ENCODE measurements at places on chromosomes 6 and 20.

- DNase-seq, result no peak
These were observed 509.5 kb upstream of the ID4 start for GRCh38 chr6:19327661-19328060.

- DNase-seq, result no peak
These were observed 797.2 kb downstream of the BCKDHB start for GRCh38 chr6:80903711-80904110.

- DNase-seq, result no peak
These were observed 10.1 kb downstream of the CDC5L start for GRCh38 chr6:44397424-44398164.

DNA sequence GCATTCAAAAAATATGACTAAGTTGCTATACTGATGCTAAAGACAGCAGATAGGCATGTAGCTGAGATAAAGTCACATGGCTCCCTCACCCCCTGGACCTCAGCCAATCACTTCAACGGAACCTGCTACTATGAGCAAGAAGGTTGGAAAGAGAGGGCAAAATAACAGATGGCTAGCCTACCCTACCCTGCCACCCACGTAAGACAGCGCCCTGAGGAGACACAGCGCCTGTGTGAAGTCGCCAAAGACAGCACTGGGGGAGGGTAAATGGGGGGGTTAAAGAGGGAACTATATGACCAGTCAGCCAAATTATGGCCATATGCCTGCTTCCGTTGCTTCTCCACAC lies 163.2 kb downstream of the RALGAPA2 start:
- no peak for DNase-seq

DNA sequence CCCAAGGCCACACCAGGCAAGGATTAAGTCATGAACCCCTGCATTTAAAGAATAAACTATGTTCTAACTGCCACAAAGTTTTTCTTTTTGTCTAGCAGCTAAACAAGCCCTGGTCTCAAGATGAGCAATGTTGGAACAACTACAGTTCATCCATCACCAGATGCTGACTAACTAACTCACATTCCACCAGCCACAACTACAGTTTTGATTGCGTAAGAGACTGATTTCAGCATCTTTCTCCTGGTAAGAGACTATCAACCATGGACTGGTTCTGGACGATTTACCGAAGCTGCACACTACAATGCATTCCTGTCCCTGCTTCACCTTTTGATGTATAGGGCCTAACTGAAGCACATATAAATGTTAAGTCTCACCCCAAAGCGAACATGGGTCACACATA lies 43.0 kb downstream of the F13A1 start:
- DNase-seq, result no peak

- DNase-seq, result no peak
These were observed 1.3 kb downstream of the PHACTR2 start for GRCh38 chr6:143679041-143679440.

DNA sequence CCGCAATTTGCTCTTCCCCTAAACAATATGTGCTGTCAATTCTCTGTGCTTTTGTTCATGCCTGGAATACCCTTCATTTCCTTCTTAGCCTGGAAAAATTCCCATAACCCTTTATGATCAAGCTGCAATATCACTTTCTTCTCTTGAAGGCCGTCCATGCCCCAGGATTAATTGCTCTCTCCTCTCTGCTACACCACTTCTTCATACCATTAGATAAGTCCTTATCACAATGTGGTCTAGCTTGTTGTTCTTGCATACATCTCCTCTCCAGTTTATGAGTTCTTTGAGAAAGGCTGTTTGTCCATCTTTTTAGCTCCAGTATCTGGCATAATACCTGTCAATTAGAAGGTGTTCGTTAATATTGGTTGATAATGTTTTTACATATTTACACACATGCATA lies 111.2 kb upstream of the SAMD5 start:
- no peak for DNase-seq

- DNase-seq, result no peak
These were observed 7.3 kb upstream of the RIMS1 start for GRCh38 chr6:71879016-71879415.

DNA sequence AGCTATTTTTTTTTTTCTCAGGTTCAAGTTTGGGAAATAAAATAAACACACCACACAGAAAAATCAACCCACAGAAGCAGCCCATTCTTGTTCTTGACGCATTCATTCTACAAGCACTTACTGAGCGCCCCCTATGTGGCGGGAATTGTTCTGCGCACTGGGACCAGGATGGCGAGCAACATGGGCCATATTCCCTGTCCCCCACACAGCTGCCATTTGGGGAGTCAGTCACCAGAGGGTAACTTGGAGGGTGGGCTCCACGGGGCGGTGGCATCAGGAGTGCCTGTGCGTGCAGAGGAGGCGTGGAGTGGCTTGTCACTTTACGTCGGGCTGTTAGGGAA lies 185.0 kb upstream of the PDE10A start:
- DNase-seq, result no peak

- no peak for DNase-seq
These were observed 426.7 kb downstream of the PTPRT start for GRCh38 chr20:42763015-42763414.

GRCh38 chr6:127317388-127318128 lies 25.9 kb downstream of the ECHDC1 start:
- DNase-seq, result no peak

- no peak for DNase-seq
These were observed 41.6 kb upstream of the SLC22A2 start for GRCh38 chr6:160300076-160300695.

DNA sequence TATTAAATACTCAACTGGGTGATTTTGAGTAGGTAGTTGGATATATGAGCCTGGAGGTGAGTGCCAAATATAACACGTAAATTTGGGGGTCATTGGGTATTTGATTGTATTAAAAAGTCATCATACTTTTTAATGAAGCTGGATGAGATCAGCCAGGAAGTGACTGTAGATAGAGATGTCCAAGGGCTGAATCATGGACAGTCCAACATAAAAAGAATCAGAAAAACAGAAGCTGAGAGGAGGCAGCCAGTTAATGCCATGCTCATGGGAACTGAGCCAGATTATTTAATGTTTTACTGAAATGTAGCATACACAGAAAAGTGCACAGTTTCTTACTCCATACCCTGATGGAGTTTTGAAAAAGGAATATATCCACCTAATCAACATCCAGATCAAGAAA lies 435.5 kb upstream of the PLCB4 start:
- no peak for DNase-seq

GRCh38 chr6:145929037-145929633 lies 35.0 kb downstream of the SHPRH start:
- peak; percentile 62 for DNase-seq

DNA sequence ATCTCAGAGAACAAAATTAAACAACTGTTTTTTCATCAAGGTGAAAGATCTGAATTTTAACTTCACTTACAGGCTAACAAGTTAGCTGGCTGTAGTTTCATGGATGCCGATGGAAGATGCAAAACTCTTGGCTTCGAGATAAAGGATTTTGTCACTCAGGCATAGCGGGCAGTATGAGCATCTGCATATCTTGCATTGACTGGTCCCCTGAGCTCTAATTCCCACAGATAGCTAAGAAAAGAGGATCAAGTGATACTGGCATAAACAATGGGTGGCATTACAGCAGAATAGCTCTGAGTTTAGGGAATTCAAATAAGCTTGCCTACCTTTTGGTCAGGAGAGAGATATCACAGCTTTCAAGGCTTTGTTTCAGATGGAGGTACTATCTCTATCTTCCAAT lies 1.8 kb upstream of the CLVS2 start:
- no peak for DNase-seq

DNA sequence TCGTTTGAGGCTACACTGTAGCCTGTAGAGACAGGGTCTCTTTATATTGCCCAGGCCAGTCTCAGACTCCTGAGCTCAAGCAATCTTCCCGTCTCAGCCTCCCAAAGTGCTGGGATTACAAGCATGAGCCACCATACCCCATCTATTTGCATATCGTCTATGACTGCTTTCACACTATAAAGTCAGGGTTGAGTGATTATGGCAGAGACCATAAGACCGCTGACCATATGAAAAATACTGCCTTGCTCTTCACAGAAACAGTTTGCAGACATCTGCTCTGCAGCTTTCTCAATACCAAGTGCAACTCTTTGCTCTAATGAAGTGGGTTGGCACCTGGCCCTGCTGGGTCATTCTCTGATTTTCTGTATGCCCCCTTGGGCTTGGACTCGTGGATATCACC lies 79.5 kb upstream of the PAK5 start:
- no peak for DNase-seq

DNA sequence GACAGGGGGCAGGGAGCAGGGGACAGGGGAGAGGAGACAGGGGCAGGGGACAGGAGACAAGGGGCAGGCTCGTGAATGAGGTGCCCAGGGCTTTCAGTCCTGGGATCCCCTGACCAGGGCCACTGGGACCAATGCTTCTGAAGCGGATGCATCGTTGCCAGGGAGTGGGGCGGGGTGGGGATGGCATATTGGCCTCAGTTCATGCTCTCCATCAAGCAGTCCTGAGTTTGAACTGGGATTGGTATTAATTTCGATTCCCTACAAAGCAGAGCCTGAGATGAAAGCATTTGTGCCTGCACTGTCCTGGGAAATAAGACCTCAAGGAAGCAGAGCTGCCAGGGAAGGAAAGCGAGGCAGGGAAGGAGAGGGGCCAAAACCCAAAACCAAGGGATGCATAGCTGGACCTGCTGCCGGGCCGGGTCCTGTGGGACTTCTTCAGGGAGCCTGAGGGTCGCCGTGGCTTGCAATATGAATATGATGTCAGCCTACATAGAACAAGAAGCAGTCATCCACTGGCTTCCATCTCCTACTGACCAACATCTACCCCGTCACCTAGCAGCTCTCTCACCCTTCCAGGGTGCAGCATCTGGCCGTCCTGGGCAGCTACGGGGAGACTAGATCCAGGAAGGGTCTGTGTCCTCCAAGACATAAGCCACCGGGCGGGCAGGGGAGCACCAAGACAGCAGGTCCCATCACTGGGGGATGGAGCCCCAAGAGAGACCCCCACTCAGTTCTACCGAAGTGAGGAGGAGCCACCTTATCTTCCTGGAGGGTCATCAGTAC lies 233.3 kb downstream of the SYNDIG1 start:
- DNase-seq, result no peak

- DNase-seq, result no peak
These were observed 48.6 kb downstream of the ABHD12 start for GRCh38 chr20:25341716-25342680.

DNA sequence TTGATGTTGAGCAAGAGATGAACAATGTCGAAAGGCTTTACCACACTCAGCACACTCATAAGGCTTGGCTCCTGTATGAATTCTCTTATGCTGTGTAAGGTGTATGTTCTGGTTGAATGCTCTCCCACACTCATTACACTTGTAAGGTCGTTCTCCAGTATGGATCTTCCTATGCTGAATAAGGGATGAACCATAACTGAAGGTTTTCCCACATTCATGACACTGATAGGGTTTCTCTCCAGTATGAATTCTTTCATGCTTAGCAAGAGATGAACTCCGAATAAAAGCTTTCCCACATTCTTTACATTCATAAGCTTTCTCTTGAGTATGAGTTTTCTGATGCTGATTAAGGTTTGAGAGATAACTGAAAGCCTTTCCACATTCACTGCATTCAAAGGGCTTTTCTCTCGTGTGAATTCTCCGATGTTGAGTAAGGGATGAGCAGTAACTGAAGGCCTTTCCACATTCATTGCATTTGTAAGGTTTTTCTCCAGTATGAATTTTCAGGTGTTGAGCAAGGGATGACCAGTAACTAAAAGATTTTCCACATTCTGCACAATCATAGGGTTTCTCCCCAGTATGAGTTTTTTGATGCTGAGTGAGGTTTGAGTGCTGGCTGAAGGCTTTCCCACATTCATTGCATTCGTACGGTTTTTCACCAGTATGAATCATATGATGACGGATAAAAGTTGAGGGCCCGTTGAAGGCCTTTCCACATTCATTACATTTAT lies 21.1 kb downstream of the ZNF184 start:
- no peak for DNase-seq

DNA sequence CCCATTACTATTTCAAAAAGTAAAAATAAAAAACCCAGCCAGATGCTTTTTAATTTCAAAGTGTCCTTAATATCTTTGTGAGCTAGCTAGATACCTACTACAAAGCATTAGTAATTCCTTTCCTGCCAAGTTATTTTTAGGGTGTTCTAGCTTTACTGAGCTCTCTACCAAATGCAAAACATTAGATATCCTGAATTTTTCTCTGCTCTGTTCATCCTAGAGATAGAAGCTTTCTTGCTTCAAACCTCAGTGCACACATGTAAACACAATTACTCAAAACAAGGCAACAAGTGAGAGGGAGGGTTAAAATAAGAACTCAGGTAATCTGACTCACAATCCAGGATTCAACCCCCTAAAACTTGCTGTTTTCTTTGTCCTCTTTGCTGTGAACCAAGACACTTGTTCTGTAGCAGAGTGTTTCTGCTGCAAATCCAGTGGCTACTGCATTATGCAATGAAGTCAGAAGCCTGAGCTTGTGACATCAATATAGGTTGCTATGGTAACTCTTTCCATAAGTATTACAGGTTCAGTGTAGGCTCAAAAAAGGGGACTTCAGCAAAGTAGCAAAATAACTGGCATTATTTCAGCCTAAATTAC lies 72.6 kb upstream of the STXBP5 start:
- no peak for DNase-seq

GRCh38 chr6:7578931-7579330 lies 11.1 kb upstream of the SNRNP48 start:
- no peak for DNase-seq

DNA sequence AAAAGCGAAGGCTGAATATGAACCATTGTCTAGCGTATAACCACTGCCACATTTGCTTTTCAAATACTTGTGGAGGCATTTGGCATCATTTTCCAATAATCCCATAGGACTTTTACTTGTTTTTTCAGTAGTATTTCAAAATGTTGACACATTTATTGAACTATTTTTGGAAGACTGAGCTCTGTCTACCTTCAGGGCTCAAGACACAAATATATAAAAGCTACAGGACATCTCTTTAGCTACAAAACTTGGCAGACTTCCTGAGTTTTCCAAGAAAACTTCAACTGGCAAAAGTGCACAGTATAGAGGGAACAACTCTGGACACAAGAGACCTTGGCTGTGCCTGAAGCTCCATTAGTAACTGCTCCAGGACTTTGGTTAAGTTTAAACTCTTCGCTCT lies 13.4 kb downstream of the EPB41L2 start:
- no peak for DNase-seq

- DNase-seq, result no peak
These were observed 32.6 kb downstream of the SF3B5 start for GRCh38 chr6:144062786-144063185.

GRCh38 chr6:22157233-22157632 lies 139.6 kb downstream of the PRL start:
- DNase-seq, result no peak

- no peak for DNase-seq
These were observed 10.9 kb upstream of the B4GALT5 start for GRCh38 chr20:49724408-49725223.

GRCh38 chr20:23776067-23776771 lies 25.5 kb upstream of the CST1 start:
- DNase-seq, result no peak

DNA sequence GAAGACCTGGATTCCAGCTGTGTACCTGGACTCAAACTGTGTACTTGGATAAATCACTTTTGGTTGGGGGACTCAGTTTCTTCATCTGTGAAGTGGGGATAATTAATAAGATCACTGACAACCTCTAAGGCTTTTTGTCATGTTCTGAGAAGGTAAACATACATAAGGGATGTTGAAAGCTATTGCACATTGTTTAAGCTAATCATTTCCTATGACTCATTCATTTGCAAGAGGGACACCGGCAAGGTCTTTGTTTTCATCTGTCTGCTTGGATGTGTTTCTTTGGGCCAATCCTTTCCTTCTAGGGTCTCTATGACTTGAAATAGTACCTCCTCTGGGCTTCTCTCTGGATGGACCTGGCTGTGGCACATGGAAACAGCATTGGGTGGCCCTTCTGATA lies 6.8 kb downstream of the PROKR2 start:
- DNase-seq, result no peak

All from hematopoietic multipotent progenitor cell treated with erythropoietin and hydrocortisone succinate and interleukin-3 and kit ligand, for 17 days (in vitro differentiated cells).